Activated gamma-delta T cell (primary cell): ENCODE measurements at places on chromosomes 5 and 9.

DNA sequence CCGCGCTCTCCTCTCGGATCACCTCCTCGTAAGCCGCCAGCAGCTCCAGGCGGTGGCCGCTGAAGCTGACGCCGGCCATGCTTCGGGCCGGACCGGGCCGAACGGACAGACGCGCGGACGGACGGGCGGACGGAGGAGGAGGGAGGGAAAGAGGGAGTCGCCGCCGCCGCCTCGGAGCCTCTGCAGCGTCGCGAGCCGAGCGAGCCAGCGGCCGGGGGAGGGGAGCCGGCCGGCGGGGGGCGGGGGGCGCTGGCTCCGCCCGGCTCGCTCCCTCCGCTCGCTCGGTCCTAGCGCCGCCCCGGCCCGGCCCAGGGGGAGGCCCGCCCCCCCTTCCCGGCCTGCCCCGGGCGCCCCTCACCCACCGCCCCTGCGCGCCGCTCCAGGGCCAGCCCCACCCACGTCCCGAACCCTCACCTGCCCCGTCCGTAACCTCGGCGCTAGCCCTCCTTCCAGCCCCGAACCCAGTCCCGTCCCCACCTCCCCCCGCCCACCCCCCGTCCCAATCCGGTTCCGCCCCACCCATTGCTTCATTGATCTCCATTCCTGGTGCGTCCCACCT lies at the start of gene DBN1:
TSS of gene DBN1 (minus strand) at position 192 of the 559 bp plus-strand sequence. CDS start at position 79, 113 bp downstream.
- no peak for DNase-seq

- DNase-seq: no peak
Observed at GRCh38 chr9:86550401-86550800, 196.2 kb upstream of the TUT7 start.

DNA sequence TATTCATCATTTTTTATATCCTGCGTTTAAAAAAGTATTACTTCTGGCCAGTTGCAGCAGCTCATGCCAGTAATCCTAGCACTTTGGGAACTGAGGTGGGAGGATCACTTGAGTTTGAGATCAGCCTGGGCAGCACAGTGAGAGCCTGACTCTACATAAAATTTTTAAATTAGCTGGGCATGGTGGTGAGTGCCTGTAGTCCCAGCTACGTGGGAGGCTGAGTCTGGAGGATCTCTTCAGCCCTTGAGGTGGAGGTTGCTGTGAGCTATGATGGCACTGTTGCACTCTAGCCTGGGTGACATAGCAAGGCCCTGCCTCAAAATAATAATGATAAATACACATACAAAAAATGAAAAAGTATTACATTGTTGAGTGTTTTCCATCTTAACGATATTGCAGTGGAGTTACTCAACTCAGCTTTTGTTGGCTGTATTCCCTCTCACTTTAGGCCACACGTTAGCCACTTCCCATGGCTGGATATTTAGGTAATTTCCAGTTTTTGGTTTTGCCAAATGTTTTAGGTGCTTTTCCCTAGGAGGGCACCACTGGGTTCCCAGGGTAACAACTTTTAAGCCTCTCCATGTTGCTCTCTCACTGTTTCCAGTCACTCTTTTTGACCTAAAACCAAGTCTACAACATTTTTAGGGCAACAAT lies 20.6 kb downstream of the SHB start:
- no peak for DNase-seq

GRCh38 chr5:97968346-97968745 lies 785.3 kb upstream of the RIOK2 start:
- no peak for DNase-seq

DNA sequence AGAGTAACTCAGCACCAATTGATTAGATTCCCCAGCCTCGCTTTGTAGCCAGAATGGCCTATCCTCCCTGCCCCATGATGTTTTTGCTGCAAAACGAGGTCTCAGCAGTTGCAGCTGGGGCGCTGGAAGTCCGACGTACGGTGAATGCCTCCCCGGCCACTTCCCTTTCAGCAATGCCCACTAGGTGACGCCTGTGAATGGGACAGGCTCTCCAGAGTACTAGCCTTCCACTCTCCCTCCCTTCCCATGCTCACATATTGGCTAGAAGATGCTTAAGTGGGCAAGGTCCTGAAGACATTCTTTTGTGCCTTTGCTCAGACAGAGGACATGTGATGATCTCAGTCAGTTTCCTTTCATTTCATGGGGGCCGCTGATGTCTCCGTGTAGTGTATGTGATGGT lies 50.8 kb downstream of the DMRT2 start:
- no peak for DNase-seq

GRCh38 chr9:113665064-113665463 lies 201.5 kb downstream of the RGS3 start:
- no peak for DNase-seq
